ENCODE measurements at places on chromosomes 11 and 22.
A peak's percentile ranks its signal among the peaks of the same experiment; 100 is the strongest.

DNA sequence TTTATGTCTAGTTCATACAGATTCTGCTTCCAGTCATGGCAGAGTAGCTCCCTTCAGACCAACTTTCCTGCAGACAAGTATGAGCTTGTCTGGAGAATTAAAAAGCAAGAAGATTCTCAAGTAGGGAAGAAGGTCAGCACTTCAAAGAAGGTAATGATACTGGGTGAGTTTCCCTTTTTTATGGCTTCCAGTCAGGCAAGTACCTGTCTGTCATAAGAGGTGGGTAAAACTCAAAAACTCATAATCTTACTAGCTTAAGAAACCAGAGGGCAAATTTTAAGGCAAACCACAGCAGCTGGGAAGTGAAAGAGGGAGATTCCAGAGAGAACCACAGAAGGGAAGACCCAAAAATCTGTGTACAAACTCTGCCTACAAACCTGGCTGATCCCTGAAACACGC lies 54.2 kb downstream of the DENND5A start:
- no peak for DNase-seq

- peak; percentile 11 for DNase-seq
Observed at GRCh38 chr11:2298131-2298794, 3.5 kb downstream of the C11orf21 start.

DNA sequence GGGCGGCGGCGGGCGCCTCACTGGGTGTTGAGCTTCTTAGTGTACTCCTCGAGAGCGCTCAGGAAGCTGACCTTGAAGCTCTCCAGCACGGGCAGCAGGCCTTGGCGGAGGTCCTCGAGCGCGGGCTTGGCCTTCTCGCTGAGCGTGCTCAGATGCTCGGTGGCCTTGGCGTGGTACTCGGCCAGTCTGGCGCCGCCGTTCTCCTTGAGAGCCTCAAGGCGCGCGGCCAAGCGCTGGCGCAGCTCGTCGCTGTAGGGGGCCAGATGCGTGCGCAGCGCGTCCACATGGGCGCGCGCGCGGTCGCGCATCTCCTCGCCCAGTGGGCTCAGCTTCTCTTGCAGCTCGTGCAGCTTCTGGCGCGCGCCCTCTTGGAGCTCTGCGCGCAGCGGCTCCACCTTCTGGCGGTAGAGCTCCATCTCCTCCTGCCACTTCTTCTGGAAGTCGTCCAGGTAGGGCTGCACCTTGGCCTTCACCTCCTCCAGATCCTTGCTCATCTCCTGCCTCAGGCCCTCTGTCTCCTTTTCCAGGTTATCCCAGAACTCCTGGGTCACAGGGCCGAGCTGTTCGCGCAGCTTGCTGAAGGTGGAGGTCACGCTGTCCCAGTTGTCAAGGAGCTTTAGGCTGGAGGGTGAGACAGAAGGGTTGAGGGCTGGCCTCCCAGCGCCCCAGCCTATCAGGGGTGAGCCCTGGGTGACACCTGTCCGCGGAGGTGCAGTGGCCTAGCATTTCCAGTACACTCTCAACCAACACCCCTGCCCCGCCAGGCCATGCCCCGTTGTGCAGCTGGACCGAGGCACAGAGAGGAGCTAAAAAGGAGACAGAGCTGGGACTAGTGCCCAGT lies 1.4 kb downstream of the APOA1 start:
- DNase-seq = peak; percentile 35

DNA sequence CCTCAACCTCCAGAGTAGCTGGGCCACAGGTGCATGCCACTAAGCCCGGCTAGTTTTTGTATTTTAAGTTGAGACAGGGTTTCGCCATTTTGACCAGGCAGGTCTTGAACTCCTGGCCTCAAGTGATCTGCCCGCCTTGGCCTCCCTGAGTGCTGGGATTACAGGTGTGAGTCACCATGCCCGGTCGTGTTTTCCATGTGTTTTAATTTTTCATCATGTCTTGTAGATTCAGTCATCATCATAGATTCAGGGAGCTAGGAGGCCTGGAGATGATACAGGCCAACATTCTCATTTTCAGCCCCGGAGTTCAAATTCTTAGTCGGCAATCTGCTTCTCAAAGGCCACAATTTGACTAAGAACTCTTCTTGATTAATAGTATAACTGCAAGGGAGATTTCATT lies 73.5 kb upstream of the GRAMD1B start:
- DNase-seq = no peak

- DNase-seq = no peak
Observed at GRCh38 chr11:19344661-19345518, 104.1 kb upstream of the E2F8 start.

DNA sequence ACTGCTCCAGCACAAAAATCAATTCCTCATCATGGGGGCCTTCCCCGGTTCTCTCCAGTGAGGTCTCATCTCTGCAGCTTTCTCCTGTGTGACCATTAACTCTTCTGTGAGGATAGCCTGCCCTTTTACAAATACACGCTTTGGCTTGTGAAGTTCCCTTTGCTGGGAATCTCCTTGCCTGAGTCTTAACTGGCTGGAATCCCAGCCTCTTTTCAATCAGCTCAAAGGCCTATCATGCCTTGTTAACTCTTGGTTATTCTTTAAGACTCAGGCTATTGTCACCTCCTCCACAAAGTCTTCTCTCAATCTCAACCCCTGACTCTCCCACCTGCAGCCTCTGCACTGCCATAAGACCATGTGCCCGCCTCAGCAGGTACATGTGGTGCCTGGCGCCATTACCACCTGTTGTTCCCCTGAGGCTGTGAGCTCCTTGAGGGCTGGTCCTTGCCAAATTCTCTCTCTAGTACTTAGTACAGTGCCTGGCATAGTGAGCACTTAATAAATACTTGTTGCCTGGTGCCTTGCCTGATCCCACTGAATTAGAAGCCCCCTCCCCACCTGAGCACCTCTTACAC lies 128.2 kb downstream of the ST3GAL4 start:
- no peak for DNase-seq

DNA sequence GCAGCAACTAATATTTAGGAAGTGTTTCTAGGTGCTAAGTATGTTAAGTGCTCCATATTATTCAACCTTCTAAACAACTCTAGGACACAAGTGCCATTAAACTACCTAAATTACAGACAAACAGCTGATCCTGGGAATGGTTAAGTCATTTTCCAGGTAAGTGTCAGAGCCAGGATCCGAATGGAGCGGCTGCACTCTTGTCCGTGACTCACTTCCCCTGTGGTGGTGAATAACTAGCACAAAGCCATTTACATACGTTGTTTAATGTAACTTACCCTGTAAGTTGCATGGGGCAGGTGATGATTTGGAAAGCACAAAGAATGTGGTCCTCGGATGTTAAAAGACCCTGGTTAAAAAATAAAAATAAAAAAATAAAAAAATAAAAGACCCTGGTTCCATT lies 8.8 kb upstream of the PRG2 start:
- DNase-seq = no peak

- DNase-seq = no peak
Observed at GRCh38 chr11:10415817-10416392, 39.2 kb upstream of the AMPD3 start.

DNA sequence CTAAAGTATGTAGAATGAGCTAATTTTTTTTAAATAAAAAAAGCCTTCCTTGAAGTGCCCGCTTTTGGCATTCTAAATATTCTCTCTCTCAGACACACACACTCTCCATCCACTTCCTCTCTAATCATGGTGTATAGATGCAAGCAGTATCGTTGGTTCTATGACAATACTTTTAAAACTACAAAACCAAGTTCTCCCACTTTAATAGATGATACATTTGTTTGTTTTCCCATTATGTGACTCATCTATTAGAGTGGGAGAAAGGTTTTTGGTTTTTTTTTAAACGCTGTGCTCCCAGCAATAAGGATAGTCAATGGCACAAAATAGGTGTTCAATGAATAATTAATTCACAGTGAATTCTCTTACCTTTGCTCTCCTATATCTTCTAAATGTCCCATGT lies 44.6 kb downstream of the FZD4 start:
- no peak for DNase-seq

DNA sequence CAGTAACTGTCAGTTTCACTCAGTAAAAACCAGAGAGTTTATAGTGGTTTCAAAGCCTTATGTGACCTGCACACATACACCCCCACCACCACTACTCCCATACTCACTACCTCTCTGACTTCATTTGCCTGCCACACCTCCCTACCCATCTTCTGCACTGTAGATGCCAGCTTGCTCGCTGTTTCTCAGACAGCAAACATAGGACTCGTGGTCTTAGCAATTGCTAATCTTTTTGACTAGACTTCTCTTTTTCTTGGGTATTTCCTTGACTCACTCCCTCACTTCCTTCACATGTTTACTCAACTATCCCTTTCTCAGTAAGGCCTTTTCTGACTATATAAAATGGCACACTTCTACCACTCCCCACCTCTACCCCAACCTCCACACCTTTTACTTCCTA lies 27.8 kb downstream of the CEP295 start:
- DNase-seq = no peak

DNA sequence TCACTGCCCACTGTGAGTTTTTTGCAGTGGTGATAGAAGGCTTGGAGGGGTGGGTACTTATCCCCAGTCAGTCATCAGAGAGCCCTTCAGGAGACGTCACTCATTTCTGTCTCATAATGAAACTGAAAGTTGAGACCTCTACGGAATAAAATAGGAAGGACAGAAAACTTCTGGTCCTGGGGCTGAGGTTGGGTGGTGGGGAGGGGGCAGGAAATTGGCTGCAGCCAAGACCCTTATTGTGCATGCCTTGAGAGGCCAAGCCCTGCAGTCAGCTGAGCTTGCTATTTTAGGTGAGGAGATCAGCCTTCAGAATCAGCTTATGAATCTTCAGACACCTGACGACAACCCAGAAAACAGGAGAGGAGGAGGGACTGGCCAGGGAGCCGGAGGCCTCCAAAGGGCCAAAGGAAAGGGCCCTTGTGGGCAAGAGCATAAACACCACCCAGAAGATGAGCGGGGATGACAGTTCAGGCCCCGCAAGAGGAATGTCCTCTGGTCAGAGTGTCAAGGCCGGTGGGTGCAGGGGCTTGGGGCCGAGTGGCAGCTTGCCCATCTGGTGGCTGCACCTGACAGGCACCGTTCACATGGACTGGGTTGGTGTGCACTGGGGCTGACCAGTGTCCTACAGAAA lies 17.9 kb upstream of the ADA2 start:
- no peak for DNase-seq

DNA sequence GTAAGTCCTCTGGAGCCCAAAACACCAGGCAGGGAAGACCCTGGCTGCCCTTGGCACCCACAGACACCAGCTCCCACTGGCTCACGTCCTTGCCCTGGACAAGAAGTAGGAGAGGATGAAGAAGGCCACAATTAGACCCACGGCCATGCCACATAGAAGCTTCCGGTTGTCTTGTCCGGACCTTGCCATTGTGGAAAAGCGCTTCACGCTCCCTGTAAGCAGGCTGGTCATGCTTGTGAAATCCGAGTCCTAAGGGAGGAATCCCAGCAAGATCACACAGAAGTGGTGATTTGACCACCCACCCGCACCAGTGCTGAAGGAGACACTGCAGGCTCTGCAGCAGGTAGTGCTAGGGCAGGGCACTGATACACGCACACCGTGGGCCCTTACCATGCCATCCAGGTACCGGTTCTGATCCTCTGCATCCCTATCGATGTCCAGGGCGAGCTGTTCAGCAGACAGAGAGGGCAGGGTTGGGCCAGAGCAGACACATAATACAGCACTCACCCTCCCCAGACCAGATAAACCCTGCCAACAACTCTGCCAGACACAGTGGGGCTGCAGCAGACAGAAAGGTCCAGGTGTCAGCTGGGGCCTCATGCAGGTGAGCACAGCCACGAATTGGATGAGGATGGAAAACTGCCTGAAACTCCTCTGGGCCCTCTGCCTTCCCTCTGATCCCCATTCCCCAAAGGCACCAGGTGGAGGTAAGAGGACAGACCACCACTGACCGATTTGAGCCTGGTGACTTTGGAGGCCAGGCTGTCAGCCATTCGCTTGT lies 1.8 kb downstream of the BET1L start:
- DNase-seq = no peak

GRCh38 chr11:133697603-133698180 lies 147.6 kb downstream of the SPATA19 start:
- DNase-seq = no peak

DNA sequence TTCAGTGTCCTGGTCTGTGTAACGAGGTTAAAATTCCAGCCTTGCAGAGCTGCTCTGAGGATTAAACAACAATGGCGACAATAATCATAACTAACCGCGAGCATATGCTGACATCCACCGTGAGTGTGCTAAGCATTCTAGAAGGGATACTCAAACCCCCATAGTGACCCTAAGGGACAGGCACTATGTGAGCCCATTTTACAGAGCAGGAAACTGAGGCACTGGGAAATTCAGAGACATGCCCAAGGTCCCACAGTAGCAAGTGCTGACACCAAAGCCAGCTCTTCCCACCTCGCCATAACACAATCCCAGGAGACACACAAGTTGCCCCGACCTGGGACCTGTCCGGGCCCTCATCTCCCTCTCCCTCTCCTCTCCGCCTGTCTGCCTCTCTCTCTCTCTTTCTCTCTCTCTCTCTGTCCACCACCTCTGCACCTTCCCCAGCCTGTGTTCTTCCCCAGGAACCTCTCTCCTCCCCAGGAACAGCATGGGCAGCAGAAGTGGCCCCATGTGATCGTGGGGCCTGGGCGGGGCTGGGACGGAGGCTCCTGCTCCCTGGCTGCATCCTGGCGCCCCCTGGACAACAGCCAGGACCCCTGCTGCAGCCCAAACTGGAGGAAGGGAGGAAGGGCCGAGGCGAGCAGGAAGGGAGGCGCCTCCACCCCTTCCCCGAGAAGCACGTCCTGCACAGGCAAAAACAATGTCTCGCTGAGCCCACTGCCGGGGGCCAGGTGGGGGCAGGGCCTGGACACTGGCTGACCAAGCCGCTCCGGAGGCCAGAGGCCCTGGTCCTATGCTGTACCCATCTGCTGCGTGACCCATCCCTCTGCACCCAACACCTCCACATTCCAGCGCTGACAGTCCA lies 14.8 kb upstream of the MFNG start:
- DNase-seq = no peak
